NCI-H187 treated with DMSO at 0.1 percent for 48 hours (cell line): ENCODE measurements at places on chromosomes 12 and 14.

DNA sequence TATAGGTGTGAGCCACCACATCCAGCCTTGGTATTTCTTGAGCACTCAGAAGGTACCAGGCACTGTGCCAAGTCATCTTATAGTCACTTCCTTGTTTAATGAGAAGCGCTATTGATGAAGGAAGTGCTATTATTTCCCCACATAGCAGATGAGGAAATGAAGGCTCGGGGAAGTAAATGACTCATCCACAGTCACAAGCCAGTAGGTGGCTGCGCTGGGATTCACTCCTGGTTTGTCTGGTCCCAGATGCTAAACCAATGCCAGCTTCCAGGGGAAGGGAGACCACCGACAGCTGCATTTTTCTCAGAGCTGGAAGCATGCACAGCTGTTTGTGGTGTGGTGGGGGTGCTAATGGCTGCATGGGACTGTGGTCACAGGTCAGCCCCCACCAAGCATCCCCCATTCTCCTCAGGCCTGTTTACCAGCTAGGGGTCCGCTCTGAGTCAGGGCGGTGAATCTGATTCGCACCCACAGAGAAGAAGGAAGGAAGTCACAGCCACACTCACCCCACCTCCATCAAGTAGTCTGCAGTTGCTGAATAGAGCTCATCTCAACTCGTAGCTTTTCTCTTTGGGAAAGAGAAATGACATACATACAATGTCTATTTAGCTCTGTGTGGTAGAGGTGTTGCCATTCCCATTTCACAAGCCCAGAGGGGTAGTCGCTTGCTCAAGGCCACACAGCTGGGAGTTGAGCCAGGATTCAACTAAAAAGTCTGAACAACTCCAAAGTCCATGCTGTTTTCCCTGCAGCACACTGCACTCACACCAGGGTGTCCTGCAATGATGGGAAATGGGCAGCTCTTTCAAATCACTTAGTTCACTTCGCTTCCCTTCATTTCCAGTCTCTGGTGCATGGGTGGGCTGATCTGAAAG is 6.3 kb upstream of the LTBP2 start:
- DNase-seq: no peak

GRCh38 chr12:2693244-2693860 is 101.4 kb upstream of the FKBP4 start:
- no peak for DNase-seq

- no peak for DNase-seq
These were observed 10.7 kb upstream of the FKBP4 start for GRCh38 chr12:2783936-2784600.

- DNase-seq: no peak
These were observed 27.5 kb upstream of the INSM2 start for GRCh38 chr14:35506461-35506860.

GRCh38 chr12:59036973-59037762 is 116.9 kb upstream of the LRIG3 start:
- no peak for DNase-seq

DNA sequence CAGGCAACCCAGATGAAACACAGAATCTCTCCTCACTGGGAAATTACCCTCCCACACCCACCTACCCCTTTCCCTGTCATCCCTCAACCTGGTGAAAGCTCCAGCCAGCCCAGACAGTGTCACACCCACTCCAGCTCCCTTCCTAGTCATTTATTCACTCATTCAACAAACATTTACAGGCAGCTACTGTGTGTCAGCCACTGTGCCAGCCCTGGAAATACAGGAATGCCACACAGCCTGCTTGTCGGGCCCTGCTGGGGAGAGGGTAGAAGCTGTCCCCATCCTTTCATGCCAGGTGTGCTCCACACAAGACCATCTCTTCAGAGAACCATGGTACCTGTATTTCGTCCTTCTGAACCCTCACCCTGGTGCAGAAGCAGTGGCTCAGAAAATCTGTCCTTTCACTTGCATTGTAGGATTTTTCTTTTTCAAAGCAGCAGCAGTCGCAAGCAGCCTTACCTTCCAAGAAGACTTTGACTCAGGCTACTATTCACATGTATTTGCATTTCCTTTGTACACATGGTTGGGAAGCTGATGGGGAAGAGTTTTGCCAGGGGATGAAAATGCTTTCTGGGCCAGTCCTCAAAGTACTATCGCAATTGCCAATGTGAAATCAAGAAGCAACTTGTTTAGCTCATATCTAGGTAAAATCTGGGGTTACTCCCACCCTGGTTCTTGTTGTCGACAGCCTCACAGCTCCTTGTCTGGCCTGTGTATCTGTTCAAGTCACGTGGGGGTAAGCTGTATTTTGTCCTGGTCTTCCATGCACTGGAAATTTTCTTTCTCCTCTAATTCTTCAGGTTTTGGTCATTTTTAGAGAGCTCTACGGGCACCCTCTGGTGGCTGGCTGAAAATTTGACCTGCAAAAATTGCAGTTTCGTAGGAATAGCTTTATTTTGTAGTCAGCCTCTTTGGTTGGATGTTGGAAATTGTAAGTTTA is 147.4 kb upstream of the EGLN3 start:
- DNase-seq: no peak

GRCh38 chr12:122749569-122750332 is 2.9 kb upstream of the DENR start:
- no peak for DNase-seq

GRCh38 chr12:4215229-4216186 is 58.1 kb upstream of the CCND2 start:
- DNase-seq: no peak

- DNase-seq: no peak
These were observed 207.3 kb downstream of the SSPN start for GRCh38 chr12:26402648-26403047.

GRCh38 chr12:131384544-131384855 is 326.4 kb upstream of the SFSWAP start:
- DNase-seq: no peak

- DNase-seq: no peak
These were observed 4.3 kb upstream of the HIF1A start for GRCh38 chr14:61690982-61691381.

DNA sequence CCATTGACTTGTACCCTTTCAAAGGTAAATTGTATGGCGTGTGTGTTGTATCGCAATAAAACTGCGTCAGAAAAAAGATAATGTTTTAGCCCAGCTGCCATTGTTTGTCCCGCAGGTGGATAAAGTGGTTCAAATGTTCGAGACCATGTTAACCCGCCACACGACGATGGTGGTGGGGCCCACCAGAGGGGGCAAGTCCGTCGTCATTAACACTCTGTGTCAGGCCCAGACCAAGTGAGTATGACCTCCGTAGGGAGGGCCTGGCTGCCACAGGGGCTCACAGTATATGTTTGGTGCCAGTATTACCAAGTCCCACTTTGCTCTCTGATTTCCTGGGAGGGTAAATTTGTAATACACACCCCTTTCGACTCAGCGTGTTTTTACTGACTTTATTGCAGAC is 96.9 kb downstream of the DNAH10 start:
- no peak for DNase-seq

DNA sequence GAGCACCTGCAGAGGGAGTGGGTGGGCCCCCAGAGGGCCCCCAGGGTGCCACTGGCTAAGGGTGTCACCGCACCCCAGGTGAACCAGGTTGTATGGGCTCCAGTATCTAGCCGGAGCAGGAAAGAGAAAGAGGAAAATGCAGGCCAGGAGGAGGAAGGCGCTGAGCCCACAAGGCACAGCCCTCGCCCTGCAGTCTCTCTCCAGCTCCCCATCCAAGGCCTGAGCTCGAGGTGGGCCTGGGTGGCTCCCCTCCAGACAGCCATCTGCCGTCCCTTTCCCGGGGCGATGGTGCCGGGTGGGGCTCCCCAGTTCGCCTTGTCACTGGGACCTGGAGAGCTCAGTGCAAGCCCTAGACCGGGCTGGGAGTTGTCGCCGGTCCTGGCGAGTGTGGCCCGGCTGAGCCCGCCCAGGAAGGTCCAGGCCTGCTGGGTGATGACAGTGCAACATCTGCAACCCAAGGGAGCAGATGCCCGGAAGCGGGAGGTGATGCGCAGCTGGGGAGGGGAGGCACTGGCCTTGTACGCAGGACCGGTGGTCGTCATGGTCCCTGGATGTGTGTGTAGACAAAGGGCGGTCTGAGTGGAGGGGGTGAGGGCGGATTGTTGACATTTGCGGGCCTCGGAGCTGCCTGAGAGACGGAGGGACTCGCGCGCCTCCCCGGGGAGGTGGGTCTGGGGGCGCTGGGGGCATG is 716 bp downstream of the TMEM179 start:
- DNase-seq: no peak

DNA sequence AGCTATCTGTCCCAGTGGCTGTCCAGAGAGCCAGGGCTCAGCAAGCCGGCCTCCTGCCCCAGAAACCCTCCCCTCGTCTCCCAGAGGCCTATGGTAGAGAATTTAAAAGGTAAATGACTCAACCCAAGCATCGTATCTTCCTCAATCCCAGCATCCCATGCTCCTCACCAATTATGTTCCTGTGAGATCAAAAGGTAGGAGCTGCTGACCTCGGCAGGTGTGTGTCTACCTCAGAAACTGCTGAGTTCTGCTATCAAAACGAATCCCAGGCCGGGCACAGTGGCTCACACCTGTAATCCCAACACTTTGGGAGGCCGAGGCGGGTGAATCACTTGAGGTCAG is 49.3 kb downstream of the FOXN3 start:
- DNase-seq: no peak

- DNase-seq: no peak
These were observed 382.2 kb downstream of the FLRT2 start for GRCh38 chr14:85912141-85912540.

GRCh38 chr12:94659346-94659930 is 9.1 kb upstream of the TMCC3 start:
- DNase-seq: no peak

GRCh38 chr12:65715961-65716360 is 108.3 kb upstream of the HMGA2 start:
- no peak for DNase-seq

GRCh38 chr14:60771117-60771516 is 36.6 kb downstream of the MNAT1 start:
- DNase-seq: no peak

- peak; percentile 83 for DNase-seq
These were observed 19.8 kb downstream of the GALNT6 start for GRCh38 chr12:51371295-51371953.

- DNase-seq: no peak
These were observed 17.4 kb upstream of the ANKRD33 start for GRCh38 chr12:51870504-51870903.

- DNase-seq: no peak
These were observed 294.3 kb upstream of the RTL1 start for GRCh38 chr14:101197595-101198397.

DNA sequence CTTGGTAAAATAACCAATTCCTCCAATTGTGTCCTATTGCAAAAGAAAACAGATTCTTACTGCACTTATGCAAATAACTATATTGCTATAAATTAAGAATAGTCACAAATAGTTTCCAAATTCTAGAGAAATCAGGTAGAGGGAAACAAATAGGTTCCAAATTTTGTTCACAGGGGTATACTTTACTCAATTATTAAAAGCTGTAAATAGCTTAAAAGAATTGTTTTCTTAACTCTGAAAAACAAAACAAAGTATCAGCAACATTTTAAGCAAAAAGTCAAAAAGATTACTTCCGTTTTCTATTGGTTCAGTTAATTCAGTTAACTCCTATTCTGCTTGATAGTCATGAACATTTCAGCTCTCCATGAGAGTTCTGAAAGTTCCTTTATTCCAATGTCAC is 85.6 kb upstream of the PPP4R3A start:
- DNase-seq: no peak

DNA sequence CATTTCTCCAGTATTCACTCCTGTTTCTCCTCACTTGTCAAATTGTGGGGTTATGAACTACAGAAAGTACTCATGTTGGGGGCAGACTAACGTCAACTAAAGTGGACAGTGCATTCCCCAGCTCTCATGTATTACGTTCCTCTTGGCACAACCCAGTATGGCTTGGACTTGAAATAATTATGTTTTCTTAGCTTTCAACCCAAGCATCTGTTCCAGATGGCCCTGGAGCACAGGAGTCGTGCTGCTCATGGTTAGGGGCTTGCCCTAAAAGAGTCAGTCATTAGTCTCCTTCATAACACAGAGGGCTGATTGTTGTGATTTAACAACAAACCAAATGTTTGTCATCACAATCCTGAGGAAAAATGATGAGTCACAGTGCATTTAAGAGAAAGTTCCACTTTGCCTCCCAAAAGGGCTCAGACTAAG is 154.4 kb downstream of the RPAP3 start:
- no peak for DNase-seq

- DNase-seq: no peak
These were observed 22.2 kb downstream of the COX8C start for GRCh38 chr14:93368996-93369712.

GRCh38 chr14:60643463-60644314 is 5.6 kb downstream of the SIX1 start:
- DNase-seq: no peak

DNA sequence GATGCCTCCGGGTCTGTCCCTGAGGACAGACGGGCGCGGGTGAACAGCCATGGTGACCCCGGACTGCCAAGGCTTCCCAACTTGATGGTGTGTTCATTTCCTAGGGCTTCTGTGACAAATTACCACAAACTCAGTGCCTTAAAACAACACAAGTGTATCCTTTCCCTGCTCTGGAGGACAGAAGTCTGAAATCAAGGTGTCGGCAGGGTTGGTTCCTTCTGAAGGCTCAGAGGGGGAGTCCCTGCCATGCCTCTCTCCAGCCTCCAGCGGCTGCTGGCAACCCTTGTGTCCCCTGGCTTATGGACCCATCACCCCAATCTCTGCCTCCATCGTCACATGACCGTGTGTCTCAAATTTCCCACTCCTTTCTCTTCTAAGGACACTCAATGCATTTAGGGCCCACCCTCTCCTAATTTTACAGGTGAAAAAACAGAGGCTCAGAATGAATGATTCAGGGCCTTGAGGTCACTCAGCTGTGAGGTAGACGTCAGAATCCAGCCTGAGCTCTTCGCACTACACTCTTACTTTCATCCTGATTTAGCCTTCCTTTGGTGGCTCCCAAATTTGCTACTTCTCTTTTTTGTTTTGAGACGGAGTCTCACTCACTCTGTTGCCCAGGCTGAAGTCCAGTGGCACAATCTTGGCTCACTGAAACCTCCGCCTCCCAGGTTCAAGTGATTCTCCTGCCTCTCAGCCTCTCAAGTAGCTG is 45.4 kb downstream of the VCPKMT start:
- no peak for DNase-seq

DNA sequence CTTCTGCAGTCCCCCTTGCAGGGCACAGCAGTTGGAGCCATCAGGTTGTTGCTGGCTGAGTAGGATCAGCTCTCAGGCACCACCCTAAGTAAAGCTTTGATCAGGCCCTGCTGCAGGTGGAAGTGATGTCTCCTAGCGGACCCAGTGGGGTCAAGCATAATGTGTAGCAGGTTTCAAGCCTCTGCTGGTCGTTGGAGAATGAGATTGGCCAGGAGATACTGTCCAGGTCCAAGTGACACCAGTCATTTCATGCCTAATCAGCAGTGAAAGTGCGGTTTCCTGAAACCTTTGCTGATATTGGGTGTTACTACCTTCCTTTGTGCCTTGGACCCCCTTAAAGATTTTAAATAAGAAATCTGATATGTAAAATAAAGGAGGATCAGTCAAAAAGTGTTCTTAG is 72.6 kb downstream of the SUSD6 start:
- no peak for DNase-seq

DNA sequence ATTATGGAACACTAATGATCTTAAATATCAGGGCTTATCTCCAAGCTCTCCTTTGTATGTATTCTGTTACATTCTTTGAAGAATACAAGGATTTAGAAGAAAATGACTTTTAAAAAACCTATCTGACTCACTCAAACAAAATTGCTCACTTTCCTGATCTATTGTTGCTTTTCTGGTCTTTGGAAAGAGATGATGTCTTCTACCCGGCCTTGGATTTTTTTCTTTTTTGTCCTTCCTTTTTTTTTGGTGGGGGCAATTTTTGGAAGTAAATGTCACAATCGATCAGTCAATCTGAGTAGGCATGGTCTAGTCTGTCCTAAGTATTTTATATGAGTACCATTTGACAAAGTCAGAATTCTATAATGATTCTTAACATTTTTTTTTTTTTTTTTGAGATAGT is 10.5 kb upstream of the CALM1 start:
- no peak for DNase-seq
